ENCODE measurements at places on chromosomes 1 and 21. TPM values are rescaled to one million over a fixed set of nuclear protein-coding genes. Genes with fewer than 3 reads are reported as not detected.

The HMGCS2 gene
- 0.56 TPM for total RNA-seq

DNA sequence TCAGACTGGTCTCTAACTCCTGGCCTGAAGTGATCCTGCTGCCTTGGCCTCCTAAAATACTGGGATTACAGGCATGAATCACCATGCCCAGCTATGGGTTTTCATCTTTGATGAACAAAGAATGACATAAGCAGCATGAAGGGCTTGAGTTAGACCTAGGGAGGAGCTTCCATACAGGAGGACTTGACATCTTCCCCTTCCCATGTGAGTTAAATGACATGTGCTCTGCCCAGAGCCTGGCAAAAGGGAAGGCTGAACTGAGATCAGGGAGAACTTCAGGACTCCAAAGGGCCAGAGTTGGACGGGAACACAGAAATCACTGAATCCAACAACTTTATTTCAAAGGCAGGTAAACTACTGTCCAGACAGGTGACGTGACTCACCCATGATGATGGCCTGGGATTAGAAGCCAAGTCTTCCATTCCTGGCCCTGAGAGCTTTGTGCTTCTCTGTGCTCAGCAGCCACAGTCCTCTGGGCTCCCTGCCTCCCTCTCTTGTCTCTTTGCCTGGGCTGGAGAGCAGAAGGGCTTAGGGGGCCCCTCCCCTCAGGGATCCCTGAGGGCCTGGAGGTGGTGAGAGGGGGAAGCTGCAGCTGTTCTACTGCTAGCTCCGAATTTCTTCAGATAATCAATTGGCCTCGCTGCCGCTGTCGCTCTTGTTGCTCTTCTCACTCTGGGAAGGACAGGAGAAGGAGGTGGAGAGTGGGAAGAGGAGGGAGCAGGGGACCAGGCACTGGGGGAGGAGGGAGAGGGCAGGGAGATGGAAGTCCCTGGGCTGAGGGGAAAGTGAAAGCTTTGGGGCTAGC, 7.6 kb downstream of the NHLH1 start:
- H3K27me3 ChIP-seq = no peaks in the 10 kb centered on the region
- no peak for DNase-seq
- no peak overlapping the region for H3K27ac ChIP-seq
- H3K4me3 ChIP-seq = no peak overlapping the region

GRCh38 chr1:96588416-96588995, 133.1 kb upstream of the PTBP2 start:
- no peaks in the 10 kb centered on the region for H3K36me3 ChIP-seq
- no peak for DNase-seq
- H3K27me3 ChIP-seq = no peaks in the 10 kb centered on the region
- no peak overlapping the region for H3K4me3 ChIP-seq

The SNX7 gene
- total RNA-seq = 0.36 TPM

DNA sequence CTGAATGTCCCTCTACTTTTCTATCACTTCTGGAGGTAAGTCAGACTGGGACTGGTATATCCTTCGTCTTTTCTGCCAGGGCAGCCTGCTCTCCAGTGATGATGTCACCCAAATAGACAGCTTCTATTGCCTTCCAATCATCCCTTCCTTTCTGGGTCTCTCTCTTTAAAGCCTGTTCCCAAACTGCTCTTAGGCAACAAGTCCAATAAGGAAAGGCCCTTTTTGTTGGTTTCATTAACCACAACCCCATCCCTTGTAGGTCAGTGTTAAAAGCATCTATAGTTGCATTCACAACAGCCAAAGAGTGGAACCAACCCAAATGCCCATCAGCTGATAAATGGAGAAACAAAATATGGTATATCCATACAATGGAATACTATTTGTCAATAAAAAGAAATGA, 114.4 kb downstream of the CNIH3 start:
- no peak overlapping the region for H3K27ac ChIP-seq
- no peak for DNase-seq
- no peaks in the 10 kb centered on the region for H3K36me3 ChIP-seq
- H3K27me3 ChIP-seq = peaks cover 18% of the 10 kb centered on the region

- no peak for DNase-seq
- no peak overlapping the region for H3K27ac ChIP-seq
- H3K4me3 ChIP-seq = no peak overlapping the region
Observed at GRCh38 chr1:56803561-56804156, 15.5 kb downstream of the FYB2 start.

GRCh38 chr1:209458921-209459320, 124.6 kb upstream of the CAMK1G start:
- no peaks in the 10 kb centered on the region for H3K27me3 ChIP-seq
- H3K4me3 ChIP-seq = no peak overlapping the region
- no peak for DNase-seq
- H3K27ac ChIP-seq = no peak overlapping the region
- no peaks in the 10 kb centered on the region for H3K4me1 ChIP-seq
- H3K36me3 ChIP-seq = no peaks in the 10 kb centered on the region

DNA sequence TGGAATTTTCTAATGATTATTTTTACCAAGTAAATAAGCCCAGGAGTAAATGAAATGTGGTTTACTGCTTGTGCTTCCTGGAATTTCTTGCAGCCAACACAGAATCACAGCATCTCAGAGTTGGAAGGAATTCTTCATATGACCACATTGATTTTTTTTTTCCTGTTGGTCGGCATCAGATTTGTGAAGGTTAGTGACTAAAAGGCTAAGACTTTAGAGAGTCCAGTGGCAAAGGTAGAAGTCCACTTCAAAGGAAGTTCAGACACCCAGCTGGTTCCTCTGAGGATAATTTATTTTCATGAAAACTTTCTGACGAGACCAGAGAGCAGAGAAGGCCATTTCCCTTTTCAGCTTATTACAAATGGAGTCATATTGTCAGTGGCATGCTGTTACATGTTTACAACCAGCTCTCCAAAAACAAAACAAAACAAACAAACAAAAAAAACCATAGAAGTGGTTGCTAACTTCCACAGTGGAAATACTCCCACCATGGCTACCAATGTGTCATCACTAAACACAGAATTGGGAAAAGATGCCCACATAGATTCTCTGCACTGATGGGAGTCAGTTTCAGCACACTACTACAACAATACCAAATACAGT, 77.2 kb upstream of the CDC42BPA start:
- no peak overlapping the region for H3K27ac ChIP-seq
- H3K4me1 ChIP-seq = peaks cover 8% of the 10 kb centered on the region
- no peaks in the 10 kb centered on the region for H3K36me3 ChIP-seq
- no peaks in the 10 kb centered on the region for H3K27me3 ChIP-seq
- DNase-seq = no peak

The MEAF6 gene
- 86.3 TPM for total RNA-seq

The FAM163A gene
- total RNA-seq = not detected

DNA sequence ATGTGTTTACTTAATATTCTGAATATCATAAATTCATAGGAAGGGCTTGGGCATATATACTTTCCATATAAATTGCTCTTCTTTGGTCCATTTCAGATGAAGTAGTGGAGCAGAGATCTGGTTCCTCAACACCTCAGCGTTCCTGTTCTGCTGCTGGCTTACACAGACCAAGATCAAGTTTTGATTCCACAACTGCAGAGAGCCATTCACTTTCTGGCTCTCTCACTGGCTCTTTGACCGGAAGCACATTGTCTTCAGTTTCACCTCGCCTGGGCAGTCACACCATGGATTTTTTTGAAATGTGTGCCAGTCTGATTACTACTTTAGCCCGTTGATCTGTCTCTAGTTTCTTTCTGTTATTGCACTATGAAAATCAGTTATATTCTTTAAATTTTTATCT, 62.3 kb downstream of the PRKAA2 start:
- no peak overlapping the region for H3K4me3 ChIP-seq
- no peak for DNase-seq
- H3K36me3 ChIP-seq = no peaks in the 10 kb centered on the region
- no peak overlapping the region for H3K27ac ChIP-seq
- no peaks in the 10 kb centered on the region for H3K27me3 ChIP-seq
- no peaks in the 10 kb centered on the region for H3K4me1 ChIP-seq

DNA sequence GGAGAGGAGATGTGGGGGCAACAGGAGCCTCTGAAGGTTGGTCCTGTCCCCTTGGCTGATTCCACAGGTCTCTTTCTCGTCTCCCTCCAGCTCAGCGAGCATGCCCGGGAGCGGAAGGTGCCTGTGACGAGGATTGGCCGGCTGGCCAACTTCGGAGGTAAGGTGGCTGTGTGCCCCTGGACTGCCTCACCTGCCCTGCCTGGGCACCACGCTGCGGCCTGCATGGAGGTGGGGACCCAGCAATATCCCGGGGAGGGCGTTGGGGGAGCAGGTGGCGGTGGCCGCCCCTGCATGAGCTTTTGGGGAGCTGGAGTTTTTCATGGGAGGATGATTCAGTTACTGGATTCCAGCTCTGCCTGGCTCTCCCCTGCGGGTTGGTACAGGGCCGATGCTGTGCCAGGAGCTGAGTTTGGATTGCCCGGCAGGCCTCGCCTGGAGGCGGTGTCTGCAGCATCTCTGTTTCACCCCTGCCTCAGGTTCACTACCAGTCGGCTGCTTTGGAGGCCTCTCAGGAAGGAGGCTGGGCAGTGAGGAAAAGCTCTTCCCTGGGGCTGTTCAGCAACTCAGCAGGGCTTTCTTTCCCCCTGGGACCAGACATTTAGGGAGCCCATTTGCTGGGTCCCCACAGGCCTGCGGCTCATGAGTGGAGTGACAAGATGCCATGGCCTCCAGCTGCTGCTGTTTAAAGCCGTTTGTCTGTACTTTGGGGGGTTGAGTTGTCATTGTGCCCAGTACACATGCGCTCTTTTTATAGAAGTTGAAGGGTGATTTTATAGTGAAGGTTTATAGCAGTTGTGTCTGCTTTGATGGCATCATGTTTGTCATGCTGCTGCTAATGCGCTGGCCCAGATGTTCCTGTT, 25.7 kb downstream of the COQ8A start:
- no peak for DNase-seq
- H3K4me1 ChIP-seq = no peaks in the 10 kb centered on the region
- H3K36me3 ChIP-seq = peaks cover 16% of the 10 kb centered on the region
- H3K4me3 ChIP-seq = no peak overlapping the region
- H3K27me3 ChIP-seq = no peaks in the 10 kb centered on the region

DNA sequence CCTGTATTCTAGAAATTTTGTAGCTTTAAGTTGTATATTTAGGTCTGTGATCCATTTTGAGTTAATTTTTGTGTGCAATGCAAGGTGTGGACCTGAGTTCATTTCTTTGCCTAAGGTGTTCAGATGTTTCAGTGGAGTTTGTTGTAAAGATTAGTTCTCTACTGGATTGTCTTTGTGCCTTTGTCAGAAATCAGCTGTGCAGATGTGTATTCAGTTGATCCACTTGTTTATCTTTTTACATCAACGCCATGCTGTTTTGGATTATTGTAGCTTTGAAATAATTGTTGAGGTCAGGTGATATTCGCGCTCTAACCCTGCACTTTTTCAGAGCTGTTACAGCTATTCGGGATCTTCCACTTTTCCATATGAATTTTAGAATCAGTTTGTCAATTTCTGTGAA, 32.8 kb downstream of the SKI start:
- H3K36me3 ChIP-seq = no peaks in the 10 kb centered on the region
- H3K4me3 ChIP-seq = no peak overlapping the region
- H3K27me3 ChIP-seq = no peaks in the 10 kb centered on the region
- DNase-seq = no peak
- H3K27ac ChIP-seq = no peak overlapping the region

DNA sequence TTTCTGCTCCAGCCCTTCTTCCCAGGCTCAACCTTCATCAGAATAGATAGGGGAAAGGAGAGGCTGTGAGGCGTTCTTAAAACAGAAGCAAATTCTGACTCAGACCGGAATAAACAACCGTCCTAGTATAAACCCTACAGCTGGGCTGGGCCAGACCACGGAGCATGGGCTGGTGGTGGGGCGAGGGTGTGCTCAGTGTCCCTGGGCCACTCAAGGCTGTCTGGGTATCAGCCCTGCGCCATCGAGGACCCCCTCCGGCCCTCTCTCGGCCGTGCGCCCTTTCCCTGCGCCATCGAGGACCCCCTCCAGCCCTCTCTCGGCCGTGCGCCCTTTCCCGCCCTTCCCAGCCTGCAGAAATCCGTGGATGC, 36.0 kb downstream of the CAPN2 start:
- no peak overlapping the region for H3K27ac ChIP-seq
- DNase-seq = no peak
- H3K4me3 ChIP-seq = peak overlapping the region; percentile 49
- no peaks in the 10 kb centered on the region for H3K36me3 ChIP-seq
- no peaks in the 10 kb centered on the region for H3K27me3 ChIP-seq

- no peaks in the 10 kb centered on the region for H3K36me3 ChIP-seq
- H3K4me1 ChIP-seq = peaks cover 11% of the 10 kb centered on the region
- H3K27ac ChIP-seq = no peak overlapping the region
- H3K27me3 ChIP-seq = no peaks in the 10 kb centered on the region
- no peak overlapping the region for H3K4me3 ChIP-seq
Observed at GRCh38 chr21:14672466-14672865, 126.4 kb upstream of the SAMSN1 start.

DNA sequence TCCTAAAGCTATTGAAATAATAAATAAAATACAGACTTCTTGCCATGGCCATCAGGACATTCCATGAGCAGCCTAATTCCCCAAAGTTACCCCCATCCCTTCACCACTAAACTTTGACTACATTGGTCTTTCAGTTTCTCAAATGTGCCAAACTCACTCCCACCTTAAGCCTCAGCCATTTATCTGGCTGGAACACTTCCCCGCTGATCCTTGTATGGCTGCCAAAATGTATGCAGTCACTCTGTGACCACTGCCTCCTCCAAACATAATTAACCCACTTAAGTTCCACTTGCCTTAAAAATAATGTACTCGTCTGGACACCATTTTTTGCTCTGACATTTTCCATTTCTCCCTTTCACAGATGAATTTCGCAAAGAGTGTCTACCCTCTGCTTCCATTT, 407.4 kb downstream of the NTNG1 start:
- no peaks in the 10 kb centered on the region for H3K27me3 ChIP-seq
- no peaks in the 10 kb centered on the region for H3K36me3 ChIP-seq
- no peak overlapping the region for H3K4me3 ChIP-seq
- H3K27ac ChIP-seq = no peak overlapping the region

DNA sequence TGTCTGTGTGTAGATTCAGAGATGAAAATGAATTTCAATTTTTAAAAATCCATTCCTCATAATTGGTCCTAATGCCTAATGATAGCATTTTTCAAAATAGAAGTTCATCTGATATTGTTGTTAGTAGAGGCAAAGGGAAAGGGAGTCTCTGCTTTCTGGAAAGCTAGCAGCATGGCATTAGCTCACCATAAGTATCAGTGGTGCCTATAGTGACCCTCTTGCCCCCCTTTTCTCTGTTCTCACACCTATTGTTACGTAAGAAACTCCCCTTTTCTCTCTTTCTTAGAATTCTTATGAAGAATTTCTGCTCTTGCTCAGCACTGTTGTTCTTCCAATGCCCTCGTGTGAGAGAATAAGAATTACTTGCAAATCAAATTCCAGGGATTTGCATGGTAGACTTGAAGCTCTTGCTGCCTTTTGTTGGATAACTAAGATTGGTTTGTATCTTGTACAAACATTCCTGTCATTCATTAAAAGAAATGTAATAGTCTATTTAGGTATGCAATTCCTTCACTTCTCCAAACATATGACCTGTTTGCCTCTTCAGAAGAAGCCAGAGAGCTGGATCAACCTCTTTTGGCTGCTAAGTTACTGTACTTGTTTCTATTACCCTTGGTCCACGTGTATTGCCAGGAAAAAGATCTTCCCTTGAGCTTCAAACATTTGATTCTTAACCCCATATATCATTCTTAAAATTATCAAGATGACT, 69.2 kb upstream of the MAGI3 start:
- DNase-seq = no peak
- H3K27ac ChIP-seq = no peak overlapping the region
- no peaks in the 10 kb centered on the region for H3K27me3 ChIP-seq

- no peaks in the 10 kb centered on the region for H3K36me3 ChIP-seq
- no peak overlapping the region for H3K4me3 ChIP-seq
- no peak for DNase-seq
- no peak overlapping the region for H3K27ac ChIP-seq
Observed at GRCh38 chr1:2955652-2956051, 65.6 kb upstream of the ACTRT2 start.

The C4BPB gene
- total RNA-seq = 1.3 TPM
